PC-3 (cell line): ENCODE measurements at places on chromosomes 2 and 18. TPM values are rescaled to one million over a fixed set of nuclear protein-coding genes. Genes with fewer than 3 reads are reported as not detected.
A peak's percentile ranks its signal among the peaks of the same experiment; 100 is the strongest.

SKOR2 gene
- not detected in 2 replicates for total RNA-seq

SNED1 gene
- total RNA-seq = 0.40 and 0.66 TPM in 2 replicates

PRKCE gene
- total RNA-seq = 4.4 and 7.0 TPM in 2 replicates

NOL4 gene
- total RNA-seq = not detected in 2 replicates

NAT8 gene
- not detected in 2 replicates for total RNA-seq

SLC19A3 gene
- 0.26 TPM in 1 of 2 replicates, not detected in the other for total RNA-seq

PRSS56 gene
- not detected in 2 replicates for total RNA-seq

GRCh38 chr18:1438458-1438910 is 533.8 kb downstream of the ADCYAP1 start:
- DNase-seq = peak; percentile 19

DNA sequence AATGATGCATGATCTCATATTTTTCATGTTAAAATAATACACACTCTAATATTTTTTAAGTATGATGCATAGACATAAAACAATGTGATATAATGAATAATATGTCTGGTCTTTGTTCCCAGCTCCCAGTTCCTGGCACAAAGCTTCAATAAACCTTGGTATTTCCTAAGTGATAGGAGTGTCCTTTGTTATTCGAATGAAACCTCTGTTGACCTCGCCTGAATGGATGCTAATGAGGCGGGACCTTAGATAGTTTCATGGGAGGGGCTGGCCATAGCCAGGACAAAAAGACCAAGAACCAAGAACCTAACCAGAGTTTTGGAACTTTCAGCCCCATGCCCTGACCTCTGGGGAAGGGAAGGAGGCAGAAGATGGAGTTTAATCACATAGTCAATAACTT is 257.7 kb upstream of the COPS8 start:
- no peak for DNase-seq

DNA sequence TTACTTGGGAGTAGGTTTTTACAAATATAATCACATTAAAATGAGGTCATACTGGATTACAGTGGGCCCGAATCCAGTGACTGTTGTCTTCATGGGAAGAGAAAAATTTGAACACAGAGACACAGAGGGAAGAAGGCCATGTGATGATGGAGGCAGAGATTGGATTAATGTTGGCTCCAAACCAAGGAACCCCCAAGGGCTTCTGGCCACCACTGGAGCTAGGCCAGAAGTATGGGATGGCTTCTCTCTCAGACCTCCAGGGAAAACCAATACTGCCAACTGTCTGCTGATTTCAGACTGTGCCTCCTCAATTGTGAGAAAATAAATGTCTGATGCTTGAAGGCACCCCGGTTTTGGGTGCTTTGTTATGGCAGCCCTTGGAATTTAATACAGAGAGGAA is 76.0 kb downstream of the ALPK2 start:
- no peak for DNase-seq

GRCh38 chr2:238022594-238023157 is 38.1 kb upstream of the SCLY start:
- DNase-seq = no peak

GRCh38 chr2:74413001-74413698 is 8.3 kb downstream of the C2orf81 start:
- DNase-seq = no peak

DNA sequence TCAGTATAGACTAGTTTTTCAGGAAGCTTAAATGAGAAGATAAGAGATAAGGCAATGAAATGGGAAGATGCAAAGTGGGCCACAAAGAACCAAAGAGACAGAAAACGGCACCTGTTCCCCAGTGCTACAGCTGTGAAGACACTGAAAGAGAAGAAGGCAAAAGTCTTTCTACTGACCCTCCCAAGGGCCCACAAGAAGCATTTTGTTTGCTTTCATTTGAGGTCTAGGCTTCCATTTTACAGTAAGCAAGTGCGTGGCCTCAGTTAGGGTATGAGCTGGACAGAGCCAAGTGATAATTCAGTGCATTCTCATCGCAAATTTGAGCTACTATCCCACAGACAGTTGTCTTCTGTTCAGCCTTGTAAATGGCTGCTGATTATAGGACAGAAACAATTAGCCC is 53.4 kb upstream of the STK17B start:
- DNase-seq = no peak

DNA sequence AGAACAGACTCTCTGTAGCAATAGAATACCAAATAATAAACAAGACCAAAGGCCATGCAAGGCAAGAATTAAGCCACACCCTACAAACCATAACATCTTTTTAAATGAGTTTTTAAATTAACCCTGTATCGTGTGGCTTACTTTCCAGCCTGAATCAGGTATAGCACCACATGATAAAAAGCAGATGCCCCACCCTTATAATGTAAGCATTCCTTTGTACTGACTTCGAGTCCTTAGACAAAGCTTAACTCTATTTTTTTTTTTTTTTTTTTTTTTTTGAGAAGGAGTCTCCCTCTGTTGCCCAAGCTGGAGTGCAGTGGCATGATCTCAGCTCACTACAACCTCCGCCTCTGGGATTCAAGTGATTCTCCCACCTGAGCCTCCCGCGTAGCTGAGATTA is 1.7 kb upstream of the C2orf42 start:
- peak; percentile 60 for DNase-seq

GRCh38 chr2:240704651-240705050 is 13.0 kb downstream of the AQP12A start:
- no peak for DNase-seq

- no peak for DNase-seq
These were observed 20.9 kb downstream of the LOXHD1 start for GRCh38 chr18:46636040-46636630.

- no peak for DNase-seq
These were observed 496 bp downstream of the SUCLG1 start for GRCh38 chr2:84458551-84459017.

GRCh38 chr2:105919191-105919811 is 174.6 kb downstream of the NCK2 start:
- DNase-seq = peak; percentile 86

GRCh38 chr2:260507-261161 is 3.2 kb downstream of the SH3YL1 start:
- DNase-seq = peak; percentile 19

DNA sequence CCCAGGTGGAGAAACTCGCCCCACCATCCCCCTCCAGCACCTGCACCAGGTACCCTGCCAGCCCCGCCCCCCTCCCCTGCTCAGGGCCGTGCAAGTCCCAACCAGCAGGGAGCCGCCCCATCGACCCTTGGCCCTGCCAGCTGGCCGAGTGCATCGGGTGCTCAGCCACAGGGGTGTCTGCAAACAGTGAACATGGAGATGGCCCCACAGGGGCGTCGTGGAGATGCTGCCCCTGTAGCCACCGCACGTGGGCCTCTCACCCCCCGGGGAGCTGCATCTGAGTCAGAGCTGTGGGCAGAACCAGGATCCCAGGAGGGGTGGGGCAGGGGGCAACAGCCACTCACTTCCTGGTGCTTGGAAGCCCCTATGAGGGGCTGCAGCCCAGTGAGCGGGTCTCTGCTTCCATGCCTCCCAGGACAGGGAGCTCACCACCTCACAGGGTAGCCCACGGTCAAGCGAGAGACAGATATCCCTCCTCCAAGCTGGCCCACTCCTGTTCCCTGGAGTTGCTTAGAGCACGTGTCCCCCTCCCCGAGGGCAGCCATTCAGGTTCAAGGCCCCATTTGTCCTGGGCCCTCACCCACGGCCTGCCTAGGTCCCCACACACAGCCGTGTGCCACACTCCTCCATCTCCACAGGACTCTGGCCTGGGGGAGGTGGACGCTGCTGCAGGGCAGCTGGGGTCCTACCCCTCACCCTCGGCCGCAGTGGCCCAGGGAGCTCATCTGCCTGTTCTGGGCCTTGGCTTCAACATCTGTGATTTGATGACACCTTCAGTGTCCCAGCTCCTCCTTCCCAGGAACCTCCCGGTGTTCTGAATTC is 1.1 kb upstream of the MAB21L4 start:
- DNase-seq = peak; percentile 9

DNA sequence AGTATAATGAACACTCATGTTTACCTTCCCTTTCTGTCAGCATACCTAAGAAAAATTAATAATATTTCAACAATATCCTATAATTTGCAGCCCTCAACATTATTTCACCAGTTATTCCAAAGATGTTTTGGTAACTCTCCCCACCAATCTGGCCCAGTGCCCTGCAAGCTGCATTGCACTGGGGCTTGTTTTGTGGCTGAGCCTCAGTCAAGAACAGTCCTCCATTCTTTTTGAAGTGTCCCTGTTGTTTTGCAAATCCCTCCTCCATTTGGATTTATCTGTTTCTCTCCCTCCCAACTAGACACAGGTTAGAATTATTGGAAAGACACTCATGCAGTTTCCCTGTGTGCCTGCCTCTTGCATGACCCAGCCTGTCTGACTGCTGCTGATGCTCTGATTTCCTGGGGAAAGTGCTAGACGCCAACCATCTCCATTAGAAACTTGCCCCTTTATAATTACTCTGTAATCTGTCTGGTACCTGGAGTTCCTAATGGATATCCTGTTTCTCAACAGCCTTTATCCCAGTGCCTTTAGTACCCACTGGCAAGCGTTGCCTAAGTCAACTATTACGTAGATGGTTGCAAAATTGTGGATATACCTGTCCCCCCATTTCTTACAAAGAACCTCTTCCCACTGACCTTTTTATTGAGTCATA is 60.2 kb downstream of the EIF5B start:
- DNase-seq = no peak

DNA sequence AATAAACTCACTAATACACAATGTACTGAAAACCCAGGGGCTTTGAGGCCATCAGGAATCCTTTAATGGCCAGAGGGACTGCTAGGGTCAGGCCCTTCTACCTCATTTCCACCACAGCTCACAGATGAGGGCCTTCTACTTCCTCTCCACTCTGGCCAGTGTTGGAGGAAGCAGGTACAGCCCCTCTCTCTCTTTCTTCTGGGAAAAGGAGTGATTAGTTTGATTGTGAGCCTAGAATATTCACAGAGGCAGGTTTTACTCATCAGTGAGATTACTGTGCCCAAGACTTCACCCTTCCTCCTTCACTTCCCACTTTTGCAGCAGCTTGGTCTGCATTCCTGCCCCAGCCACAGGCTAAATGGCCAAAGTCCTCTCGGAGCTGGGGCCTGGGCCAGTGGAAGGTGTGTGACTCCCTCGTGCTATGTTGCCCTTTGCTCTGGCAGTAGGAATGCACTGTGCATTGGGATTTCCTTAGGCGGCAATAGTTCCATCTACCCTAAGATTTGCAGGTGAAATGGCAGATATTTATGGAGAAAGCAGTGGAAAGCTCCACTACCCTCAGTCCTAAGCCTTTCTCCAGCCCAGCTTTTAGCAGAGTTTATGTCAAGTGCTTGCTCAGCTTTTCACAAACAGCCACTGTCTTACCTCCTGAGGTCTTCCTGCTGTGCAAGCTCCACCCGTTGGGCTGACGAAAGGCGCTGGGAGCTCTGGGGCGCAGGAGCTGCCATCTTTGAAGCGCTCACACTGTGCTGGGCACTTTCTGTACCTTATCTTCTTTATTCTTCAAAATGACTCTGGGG is 36.2 kb upstream of the YES1 start:
- no peak for DNase-seq

GRCh38 chr2:207727261-207727660 is 15.8 kb downstream of the CCNYL1 start:
- DNase-seq = peak; percentile 39

- no peak for DNase-seq
These were observed 10.5 kb downstream of the PPIL3 start for GRCh38 chr2:200878289-200878880.
